ENCODE measurements at places on chromosomes 1 and 21. TPM values are rescaled to one million over a fixed set of nuclear protein-coding genes. Genes with fewer than 3 reads are reported as not detected.

RIIAD1 gene
- not detected for total RNA-seq

RRP1B gene
- 39.6 TPM for total RNA-seq

MCOLN2 gene
- total RNA-seq, result 3.6 TPM

GNAT2 gene
- total RNA-seq, result not detected

FCRL4 gene
- total RNA-seq, result not detected

SMIM1 gene
- 2.8 TPM for total RNA-seq

SORT1 gene
- 2.5 TPM for total RNA-seq

TFF3 gene
- total RNA-seq, result not detected

RYR2 gene
- not detected for total RNA-seq

SYT14 gene
- total RNA-seq, result not detected

LAX1 gene
- 25.1 TPM for total RNA-seq

IL20 gene
- not detected for total RNA-seq

SERTAD4 gene
- not detected for total RNA-seq

PSMD4 gene
- total RNA-seq, result 126 TPM

GPR157 gene
- 5.4 TPM for total RNA-seq

AQP10 gene
- total RNA-seq, result not detected

CD1B gene
- total RNA-seq, result not detected

SHISAL2A gene
- 83.4 TPM for total RNA-seq

SLC9C2 gene
- not detected for total RNA-seq

CSF3R gene
- 0.44 TPM for total RNA-seq

SMPDL3B gene
- not detected for total RNA-seq

TRIM67 gene
- not detected for total RNA-seq

S100A1 gene
- total RNA-seq, result not detected

CRNN gene
- not detected for total RNA-seq

FAM177B gene
- total RNA-seq, result 1.0 TPM

FAM163A gene
- not detected for total RNA-seq

TSPEAR gene
- total RNA-seq, result not detected

PLA2G4A gene
- not detected for total RNA-seq

TEDDM1 gene
- total RNA-seq, result not detected

PGLYRP3 gene
- not detected for total RNA-seq

CELA2B gene
- total RNA-seq, result not detected

EDN2 gene
- total RNA-seq, result not detected

TMPRSS3 gene
- 2.2 TPM for total RNA-seq

MAEL gene
- total RNA-seq, result not detected

KCNK2 gene
- not detected for total RNA-seq

TTC22 gene
- 10.8 TPM for total RNA-seq

CTNNBIP1 gene
- total RNA-seq, result 7.5 TPM

TRIM17 gene
- 1.7 TPM for total RNA-seq

CYP4B1 gene
- not detected for total RNA-seq

MFSD2A gene
- 0.81 TPM for total RNA-seq

Data from naive thymus-derived CD8-positive, alpha-beta T cell (primary cell).